SJSA1 (cell line): ENCODE measurements at places on chromosomes 4 and X.
A peak's percentile ranks its signal among the peaks of the same experiment; 100 is the strongest.

DNA sequence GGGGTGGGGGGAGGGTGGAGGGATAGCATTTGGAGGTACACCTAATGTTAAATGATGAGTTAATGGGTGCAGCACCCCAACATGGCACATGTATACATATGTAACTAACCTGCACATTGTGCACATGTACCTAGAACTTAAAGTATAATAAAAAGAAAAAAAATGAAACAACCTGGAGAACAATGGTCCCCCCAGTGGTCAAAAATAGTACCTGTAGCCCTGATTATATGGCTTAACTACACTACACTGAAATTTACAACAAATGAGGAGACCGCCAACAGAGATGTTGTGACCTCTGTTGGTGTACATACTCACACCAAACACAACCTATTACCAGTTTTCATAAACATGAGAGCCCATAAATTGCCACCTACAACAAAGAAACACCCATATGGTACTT, 7.3 kb upstream of the MAGEE1 start:
- no peak for DNase-seq

GRCh38 chr4:127734976-127735375, 4.8 kb downstream of the SLC25A31 start:
- DNase-seq, result no peak

- no peak for DNase-seq
Observed at GRCh38 chr4:7006411-7006810, 36.8 kb upstream of the TADA2B start.

DNA sequence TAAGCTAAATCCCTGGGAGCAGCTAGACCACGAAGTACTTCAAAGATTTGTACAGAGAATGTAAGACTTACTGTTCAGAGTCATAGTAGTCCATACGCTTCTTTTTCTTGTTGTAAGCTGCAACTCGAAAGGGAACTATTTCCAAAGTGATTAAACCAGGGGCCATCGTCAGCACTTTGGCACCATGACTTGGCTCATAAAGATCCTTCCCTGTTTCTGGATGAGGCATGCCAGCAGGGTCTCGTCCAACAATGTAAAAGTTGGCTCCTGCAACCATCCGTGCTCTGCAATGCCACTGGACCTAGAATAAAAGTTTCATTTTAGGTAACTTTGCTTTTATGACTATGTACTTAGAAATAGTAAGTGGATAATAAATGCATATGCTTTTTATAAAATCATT, 88.5 kb downstream of the PAPSS1 start:
- DNase-seq, result no peak

GRCh38 chr4:126572264-126572663, 1060.5 kb upstream of the INTU start:
- DNase-seq, result no peak

DNA sequence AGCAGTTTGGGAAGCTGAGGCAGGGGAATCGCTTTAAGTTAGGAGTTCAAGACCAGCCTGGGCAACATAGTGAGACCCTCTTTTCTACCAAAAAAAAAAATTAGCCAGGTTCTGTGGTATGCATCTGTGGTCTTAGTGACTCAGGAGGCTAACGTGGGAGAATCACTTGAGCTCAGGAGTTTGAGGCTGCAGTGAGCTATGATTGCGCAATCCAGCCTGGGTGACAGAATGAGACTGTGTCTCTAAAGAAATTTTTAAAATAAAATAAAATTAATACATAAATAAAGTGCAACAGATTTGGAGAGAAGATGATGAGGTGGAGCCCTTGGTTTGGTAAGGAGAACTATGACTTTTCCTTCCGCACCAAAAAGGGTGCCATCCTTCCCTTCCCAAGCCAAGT, 436.9 kb downstream of the NLGN4X start:
- no peak for DNase-seq

GRCh38 chr4:172982151-172982590, 186.4 kb upstream of the GALNT7 start:
- peak; percentile 70 for DNase-seq

DNA sequence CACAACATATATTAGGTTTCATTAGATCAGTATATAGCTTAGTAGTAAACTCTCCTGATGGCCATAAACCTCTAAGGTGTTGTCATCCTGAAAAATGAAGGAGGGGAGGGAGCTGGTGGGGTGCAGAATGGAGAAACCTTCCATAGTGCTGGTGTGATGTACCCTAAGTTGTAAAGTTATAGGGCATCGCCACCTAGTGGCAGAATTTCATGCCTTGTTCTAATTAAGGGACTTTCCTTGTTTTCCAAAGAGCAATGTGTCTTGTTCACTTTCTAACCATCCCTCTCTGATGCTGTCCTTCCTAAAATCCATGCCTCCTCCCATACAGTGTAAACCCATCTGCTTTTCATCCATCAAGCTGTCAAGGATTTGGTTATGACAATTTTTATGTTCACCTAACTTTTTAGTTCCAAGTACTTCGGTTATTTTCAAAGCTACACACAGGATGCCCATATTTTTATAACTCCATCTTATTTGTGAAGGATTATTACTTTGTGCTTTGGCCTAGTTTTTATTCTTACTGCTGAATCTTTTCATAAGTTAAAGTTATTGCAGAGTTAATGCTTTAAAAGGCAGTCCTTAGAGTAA, 4.5 kb downstream of the NBDY start:
- DNase-seq, result peak; percentile 23

- peak; percentile 4 for DNase-seq
Observed at GRCh38 chrX:96435378-96436035, 249.1 kb upstream of the DIAPH2 start.

DNA sequence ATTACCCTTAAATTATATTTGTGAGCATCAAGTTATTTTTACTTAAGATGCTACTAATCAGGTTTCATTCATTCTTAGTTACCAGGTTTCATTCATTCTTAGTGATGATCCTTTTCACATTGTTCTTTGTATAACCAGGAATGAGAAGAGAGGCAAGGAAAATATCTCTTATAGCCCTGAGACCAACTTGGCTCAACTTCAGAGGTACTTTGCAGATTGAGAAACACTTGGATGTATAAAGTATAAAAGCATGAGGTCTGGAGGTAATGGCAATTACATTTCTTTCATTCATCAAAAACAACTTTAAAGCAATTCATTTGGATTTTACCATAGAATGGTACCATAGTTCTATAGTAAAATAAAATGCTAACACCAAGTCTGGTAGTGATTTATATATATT, 231.0 kb downstream of the PRDM5 start:
- no peak for DNase-seq

GRCh38 chrX:97045470-97045869, 161.8 kb downstream of the RPA4 start:
- DNase-seq, result no peak

DNA sequence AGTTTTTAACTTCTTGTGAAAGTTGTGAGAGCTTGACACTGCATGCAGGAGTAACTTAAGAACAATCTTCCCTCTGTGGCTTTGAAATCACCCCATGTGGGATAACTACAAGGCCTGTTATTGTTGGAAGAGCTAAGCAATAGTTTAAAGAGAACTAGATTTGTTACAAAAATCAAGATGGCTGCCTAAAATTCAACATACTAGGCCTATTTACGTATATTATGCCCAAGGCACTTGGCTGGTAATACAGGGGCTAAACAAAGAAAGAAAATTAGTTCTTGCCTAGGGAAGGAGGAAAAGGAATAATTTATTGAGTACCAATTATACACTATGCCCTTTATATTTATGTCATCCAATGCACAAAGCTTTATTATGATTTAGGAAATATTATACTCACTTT, 36.1 kb downstream of the DMD start:
- no peak for DNase-seq

- no peak for DNase-seq
Observed at GRCh38 chr4:9925750-9926439, 95.4 kb downstream of the SLC2A9 start.

DNA sequence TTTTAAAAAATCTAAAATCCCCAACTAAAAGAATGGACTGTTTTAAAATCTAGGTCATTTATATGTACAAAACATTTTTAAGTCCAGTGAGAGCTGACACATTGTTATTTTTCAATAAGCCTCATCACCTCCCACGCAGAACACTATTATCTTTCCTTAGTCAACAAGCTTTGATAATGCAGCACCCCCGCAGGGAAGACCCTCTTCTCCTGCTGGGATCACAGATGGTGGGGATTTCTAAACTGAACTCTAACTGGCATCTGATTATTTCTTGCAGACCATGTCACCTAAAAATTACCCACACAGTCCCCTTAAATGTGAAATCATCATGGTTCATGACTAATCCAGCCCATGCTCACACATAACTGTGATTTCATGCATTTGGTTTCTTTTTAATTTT, 11.6 kb downstream of the SYTL4 start:
- no peak for DNase-seq

- DNase-seq, result no peak
Observed at GRCh38 chrX:120401301-120401700, 39.4 kb downstream of the ATP1B4 start.

GRCh38 chr4:174522183-174523024, at the start of gene HPGD:
Gene HPGD, minus strand, starts transcription at chr4:174522488. Its CDS starts 37 bp downstream, at chr4:174522451.
- peak; percentile 50 for DNase-seq

DNA sequence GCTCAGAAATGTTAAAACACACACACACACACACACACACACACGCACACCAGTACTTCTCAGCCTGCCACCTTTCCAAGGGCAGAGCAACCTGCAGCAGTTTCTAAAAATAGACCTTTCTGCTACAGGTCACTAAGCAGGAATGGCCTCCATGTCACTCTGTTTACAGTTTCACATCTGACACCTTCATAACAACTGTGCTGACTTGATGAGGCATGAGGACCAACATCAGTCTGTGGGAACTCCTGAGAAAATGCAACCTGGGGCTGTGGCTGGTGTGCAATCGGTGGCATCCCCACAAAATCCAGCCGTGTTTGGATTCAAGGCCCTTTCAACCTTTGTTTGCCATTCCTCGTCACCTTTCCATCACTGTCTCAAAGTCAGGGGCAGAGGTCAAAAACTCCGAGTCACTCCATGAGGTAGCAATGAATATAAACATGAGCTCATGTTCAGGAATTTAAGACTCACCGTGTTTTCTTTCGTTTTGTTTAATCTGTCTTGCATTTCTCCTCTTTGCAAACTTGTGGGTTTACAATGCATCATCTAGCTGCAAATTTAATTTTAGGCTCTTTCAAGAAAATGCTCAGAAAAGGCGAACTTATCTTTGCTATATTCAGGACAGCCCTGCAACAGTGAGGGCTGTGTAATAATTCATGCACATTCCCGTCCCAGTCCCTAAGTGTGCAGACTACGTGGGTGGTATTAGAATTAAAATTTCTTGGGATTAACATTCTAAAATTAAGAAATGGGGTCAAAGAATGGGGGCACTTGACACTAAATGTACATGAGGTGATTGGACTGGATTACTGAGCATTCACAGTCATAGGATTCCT, 135.3 kb downstream of the SHROOM3 start:
- DNase-seq, result peak; percentile 89

DNA sequence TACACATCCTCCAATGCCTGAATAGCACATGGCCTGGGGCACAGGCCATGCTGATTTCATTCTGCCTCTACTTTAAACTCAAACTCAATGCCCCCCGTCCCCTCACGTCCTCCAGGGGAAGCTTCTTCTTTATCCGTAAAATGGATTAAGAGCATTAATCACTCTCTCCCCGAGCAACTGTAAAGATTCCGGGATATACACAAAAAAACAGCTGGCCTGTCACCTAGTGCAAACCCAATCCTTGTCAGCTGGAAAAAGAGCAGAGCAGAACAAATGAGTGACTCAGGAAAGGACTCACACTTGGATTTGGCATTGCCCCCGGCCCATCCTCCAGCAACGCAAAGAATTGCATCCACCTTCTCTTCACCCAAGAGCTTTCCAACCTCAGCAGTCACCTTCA, 7.8 kb downstream of the QDPR start:
- no peak for DNase-seq

DNA sequence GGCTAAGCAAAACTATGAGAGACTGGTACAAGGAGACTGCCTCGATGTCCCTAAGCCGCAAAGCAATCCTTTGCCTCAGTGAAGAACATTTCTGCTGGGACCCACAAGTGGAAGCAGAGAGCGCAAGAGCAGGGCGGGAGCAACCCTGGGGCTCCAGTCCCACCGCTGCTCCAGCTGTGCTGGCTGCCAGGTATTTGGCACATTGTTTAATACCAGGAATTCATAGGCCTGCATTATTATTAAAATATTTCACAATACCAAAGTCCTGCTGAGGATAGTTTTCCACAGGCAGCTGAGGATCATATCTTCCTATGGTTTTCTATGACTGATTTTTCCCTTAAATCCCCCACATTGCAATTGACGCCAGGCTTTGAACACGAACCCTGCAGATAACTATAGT, 163.5 kb upstream of the TLL1 start:
- no peak for DNase-seq

GRCh38 chr4:38779790-38780189, 3.0 kb downstream of the TLR10 start:
- DNase-seq, result no peak

DNA sequence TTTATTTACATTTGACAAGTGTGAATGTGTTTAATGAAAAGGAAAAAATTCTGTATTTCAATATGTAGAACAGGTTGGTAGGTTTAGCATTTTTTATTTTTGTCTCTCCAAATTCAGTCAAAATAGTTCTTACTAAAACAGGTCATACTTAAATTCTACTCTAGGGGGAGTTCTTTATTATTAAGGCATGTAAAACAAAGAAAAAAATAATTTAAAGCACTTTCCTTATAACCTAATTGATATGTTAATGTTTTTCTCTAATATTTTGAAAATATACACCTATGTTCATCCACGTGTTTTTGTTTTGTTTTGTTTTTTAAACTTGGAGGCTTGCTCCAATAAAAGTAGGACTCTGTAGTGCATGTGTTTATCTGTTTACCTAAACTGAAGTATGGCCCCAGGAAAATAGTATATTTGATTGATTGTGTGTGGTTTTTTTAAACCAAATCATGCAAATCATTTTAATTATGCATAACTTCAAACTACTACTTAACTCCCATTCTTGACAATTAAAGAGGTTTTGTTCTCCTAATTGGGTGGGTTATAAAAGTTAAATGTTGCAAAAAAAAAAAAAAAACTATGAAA, 562.7 kb downstream of the RPA4 start:
- DNase-seq, result no peak

DNA sequence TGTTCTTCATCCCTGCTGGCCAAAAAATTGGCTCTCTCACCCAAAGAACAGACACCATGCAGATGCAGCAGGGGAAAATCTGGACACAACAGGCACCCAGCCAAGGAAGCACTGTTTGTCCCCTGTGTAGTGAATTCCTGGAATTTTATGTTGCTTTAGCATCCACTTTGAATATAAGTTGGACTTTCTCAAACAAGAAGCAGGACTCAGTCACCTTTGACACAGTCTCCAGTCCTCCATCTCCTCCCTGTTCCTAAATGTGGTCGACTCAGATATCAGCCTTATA, 11.8 kb downstream of the ZNF182 start:
- no peak for DNase-seq

- no peak for DNase-seq
Observed at GRCh38 chr4:107599841-107600240, 120.2 kb downstream of the PAPSS1 start.

DNA sequence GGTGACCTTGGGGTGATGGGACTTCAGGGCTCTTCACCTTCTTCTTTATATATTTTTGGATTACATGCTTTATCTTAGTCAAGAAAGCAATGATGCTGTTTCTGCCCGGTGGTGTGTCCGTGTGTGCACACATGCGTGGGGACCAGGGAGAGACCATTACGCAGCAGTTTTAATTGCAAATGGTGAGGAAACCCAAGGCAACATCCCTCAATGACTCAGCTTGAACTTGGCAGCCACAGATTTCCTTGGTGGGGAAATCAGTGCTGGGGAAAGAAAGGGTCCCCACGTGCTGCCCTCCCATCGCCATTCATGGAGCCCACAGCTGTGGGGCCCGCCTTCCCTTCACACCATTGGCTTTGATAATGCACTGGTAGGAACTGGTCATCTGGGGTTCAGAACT, 46.2 kb upstream of the C4orf50 start:
- no peak for DNase-seq

- peak; percentile 23 for DNase-seq
Observed at GRCh38 chr4:110959041-110959643, 336.3 kb upstream of the PITX2 start.
